ENCODE measurements at places on chromosomes 6 and 20.

GRCh38 chr20:36090223-36090622, 64.3 kb upstream of the EPB41L1 start:
- no peak for DNase-seq

DNA sequence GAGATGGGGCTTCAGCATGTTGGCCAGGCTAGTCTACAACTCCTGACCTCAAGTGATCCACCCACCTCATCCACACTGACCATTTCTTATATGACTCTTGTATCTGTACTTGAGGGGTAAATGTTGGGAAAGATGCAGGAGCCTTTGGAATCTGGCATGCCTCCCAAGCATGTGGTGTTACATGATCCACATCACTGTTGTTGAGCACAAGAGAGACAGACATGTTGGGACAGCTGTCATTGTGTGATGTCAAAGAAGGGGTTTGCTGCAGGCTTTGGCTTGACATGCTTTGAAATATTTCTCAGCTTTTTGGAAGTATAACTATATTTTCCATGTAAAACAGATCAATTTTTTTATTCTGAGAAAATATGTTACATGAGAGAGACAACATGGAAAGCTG, 139.9 kb downstream of the MOXD1 start:
- no peak for DNase-seq

- DNase-seq = peak; percentile 60
These were observed 69.1 kb upstream of the PBOV1 start for GRCh38 chr6:138287144-138287955.

GRCh38 chr6:166603043-166603690, 16.7 kb upstream of the RAMACL start:
- DNase-seq = no peak

GRCh38 chr6:5128351-5128750, 43.2 kb downstream of the PPP1R3G start:
- DNase-seq = no peak

GRCh38 chr6:158669145-158670035, 19.5 kb downstream of the SYTL3 start:
- DNase-seq = no peak

DNA sequence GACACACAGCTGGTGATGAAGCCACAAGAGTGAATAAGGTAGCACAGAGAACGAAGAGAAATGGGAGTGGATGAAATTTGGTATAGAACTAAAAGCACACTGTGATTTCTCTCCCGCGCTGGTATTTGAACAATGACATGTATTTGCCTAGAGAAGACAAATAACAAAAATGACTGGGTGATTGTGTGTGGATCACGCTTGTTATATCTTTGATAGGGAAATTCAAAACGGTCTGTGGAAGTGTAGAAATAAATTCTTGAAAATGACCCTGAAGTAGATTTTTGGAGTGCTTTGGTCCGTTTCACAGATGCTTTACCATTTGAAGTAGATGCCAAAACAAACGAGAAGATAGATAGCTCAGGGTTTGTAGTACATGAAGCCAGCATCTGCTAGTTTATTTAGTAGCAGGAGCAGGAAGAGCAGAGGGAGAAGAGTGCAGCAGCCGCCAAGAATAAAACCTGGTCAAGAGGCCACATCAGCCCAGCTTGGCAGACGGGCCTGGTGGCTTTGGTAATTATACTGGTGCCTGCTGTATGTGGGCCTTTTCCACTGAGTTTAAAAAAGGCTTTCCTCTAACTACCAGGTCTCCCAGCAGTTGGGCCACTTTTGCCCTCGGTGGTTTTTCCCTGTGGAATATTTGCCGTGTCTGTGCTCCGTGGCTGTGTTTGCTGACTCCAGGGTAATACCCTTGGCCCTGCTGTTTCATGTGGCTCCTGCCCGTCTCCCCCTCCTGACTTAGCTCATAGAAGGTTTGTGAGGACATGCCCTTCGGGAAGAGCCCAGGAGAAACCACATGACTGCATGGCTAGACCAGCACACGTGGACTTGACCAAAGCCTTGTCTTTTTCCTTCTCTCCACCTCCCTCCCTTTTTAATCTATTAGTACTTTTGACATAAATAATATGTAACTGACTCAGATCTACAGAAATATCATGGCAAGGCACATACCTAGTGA, 294.0 kb downstream of the SOX4 start:
- DNase-seq = no peak

- no peak for DNase-seq
These were observed 10.4 kb downstream of the PMEPA1 start for GRCh38 chr20:57699395-57699794.

GRCh38 chr6:43274916-43275597, 23.0 kb upstream of the SLC22A7 start:
- peak; percentile 53 for DNase-seq

- no peak for DNase-seq
These were observed 51.2 kb upstream of the UBR2 start for GRCh38 chr6:42512579-42512978.

DNA sequence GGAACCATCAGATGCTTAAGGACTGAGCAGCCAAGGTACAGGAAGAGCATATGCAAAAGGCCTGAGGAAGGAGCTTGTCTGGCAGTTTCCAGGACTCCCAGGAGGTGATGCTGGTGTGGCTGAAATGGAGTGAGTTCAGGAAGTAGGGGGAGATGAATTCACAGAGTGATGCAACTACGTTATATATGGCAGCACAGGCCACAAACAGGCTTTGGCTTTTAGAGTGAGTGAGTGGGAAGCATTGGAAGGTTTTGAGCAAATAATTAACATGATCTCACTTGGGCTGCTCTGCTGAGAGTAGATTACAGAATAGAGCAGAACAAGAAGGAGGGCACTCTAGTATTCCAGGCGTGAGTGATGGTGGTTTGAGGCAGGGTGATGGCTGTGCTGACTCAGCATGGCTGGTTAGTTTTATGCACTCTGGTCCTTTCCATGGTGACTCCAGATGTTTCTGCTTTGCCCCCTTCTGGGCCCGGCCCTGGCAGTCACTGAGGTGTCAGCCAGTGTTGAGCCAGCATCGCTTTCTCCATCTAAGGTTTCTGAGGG, 6.5 kb downstream of the BTN2A2 start:
- DNase-seq = no peak

GRCh38 chr6:136666041-136666440, 115.8 kb upstream of the MAP7 start:
- DNase-seq = no peak

- no peak for DNase-seq
These were observed 5.2 kb upstream of the GOPC start for GRCh38 chr6:117607511-117607910.

- no peak for DNase-seq
These were observed 75.8 kb downstream of the BCKDHB start for GRCh38 chr6:80182308-80182707.

DNA sequence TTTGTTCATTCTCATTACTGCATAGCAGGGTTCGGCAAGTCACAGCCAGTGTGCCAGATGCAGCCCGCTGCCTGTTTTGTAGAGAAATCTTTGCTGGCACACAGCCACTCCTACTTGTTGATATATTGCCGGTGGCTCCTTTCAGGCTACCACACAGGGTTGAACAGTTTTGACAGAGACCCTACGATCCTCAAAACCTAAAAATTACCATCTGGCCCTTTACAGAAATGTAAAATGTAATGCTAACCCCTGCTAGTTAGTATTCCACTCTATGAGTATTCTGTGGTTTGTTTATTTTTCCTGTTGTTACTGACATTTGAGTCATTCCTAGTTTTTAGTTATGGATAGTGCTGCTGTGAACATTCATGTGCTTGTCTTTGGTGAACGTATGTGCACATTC, 11.5 kb downstream of the DHX35 start:
- no peak for DNase-seq

GRCh38 chr20:16806061-16806460, 57.9 kb downstream of the OTOR start:
- no peak for DNase-seq

DNA sequence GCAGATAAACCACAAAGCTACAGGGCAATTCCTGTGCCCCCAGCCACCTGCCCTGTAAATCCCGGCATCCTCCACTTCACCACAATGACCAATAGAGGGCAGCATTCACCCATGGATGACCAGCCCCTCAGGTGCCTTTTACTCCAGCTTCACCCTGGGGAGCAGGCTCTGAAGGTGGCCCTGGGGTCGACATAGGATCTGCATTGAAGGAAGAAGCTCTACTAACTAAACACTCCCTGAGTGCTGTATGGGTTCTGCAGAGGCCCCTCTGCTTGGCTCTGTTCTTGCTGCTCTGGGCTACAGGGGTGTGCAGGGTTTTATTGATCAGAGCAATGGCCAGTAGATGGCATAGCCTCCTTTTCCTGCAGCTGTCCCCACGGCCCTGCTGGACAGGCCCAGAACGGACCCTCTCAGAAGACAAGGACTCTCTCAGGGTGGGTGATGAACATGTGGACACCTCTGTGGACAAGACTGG, 20.3 kb downstream of the CST4 start:
- DNase-seq = peak; percentile 26

DNA sequence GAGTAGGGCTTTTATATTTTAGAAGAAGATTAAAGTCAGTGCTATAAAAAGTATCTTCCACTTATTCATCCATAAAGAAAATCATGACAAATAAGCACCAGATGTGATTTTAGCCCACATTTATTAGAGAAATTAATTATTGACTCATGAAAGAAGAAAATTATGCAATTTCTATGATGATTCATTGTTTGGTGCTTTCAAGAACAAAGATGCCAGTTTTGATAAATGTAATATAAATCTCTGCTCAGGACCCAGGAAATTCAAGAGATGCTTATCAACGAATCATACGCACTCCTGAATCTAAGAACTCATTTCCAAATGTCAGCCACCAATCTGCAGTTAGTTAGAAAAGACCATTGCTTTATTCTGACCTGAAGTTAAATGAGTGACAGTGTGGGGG, 211.4 kb downstream of the ARHGAP18 start:
- DNase-seq = no peak

- DNase-seq = no peak
These were observed 35.8 kb upstream of the PHACTR3 start for GRCh38 chr20:59568509-59569024.

DNA sequence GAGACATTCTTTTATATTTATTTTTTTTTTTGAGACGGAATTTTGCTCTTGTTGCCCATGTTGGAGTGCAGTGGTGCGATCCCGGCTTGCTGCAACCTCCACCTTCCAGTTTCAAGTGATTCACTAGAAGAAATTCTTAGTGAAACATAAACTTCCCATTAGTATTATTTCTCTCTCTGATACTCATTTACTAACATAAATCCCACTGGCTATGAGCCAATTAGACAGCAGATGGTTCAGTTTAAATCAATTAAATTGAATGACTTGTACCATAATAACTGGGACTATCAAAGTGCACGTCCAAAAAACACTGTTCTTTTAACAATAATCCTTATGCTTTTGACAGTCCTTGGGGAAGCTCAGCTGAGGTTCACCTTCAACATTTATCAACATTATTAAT, 111.2 kb upstream of the PTCHD4 start:
- DNase-seq = no peak

- no peak for DNase-seq
These were observed 120.6 kb downstream of the TBX18 start for GRCh38 chr6:84643778-84644177.

DNA sequence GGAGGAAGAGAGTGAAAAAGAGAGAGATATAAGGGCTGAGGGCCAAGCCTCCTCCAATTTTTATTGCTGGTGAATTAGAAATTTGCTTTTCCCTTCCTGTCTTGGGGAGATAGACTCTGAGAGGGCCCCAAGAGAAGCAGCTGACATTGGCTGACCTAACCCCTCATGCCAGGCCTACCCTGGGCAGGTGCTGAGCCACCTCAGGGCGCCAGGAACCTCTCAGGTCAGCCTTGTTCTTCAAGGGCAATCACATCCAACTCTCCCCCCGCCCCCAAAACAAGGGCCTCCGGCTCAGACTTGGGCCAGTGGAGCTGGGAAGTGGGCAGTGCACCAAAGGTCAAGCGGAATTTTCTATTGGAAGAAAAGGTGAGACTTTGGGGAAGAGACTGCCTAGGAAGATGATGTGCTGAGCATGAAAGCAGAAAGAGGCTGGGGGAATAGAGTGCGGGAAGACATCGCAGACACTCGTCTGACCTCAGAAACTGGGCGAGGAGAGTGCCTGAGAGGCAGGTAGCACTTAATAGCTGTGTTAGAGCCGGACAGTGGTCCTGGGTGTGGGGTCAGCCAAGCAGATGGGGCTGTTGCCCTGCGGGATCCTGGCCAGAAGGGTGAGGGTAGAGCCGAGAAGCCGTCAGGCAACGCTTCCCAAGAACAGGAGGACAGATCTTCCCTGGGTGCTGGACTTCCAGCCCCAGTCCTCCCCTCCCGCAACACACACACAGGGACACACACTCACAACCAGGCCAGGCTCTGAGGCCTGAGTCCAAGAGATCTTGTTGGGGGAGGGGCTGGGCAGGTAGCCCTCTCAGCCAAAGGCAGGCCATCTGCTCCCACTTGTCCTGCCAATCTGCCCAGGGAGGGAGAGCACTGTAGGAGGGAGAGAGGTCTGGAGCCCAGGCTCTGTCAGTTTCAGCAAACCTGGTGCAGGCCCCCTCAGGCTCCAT, 3.7 kb upstream of the FASTKD5 start:
- no peak for DNase-seq

GRCh38 chr20:61476956-61477355, 224.9 kb downstream of the CDH4 start:
- DNase-seq = no peak

GRCh38 chr6:146651482-146651863, 52.7 kb downstream of the ADGB start:
- DNase-seq = no peak

DNA sequence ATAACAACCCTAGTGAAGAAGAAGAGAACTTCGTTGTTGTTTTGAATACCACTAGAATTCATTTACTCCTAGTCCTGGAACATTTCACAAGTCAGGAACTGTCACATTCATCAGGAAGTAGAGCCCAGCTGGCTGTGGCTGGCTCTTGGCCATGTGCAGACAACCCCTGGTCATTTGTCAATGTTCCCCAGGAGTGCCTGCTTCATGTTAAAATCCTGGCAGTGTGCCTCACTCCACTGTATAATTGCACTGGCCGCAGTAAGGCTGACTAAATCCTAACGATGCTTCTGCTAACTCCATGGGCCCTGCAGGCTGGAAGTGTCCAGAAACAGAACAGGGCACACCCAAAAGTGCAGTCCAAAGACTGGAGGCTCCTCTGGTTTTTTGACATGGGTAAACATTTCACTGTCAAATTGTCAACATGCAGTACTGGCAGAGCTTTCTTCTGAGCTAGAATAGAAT, 41.5 kb upstream of the ADGRF1 start:
- no peak for DNase-seq

GRCh38 chr20:46423342-46423741, 16.9 kb upstream of the ELMO2 start:
- no peak for DNase-seq

GRCh38 chr6:7142918-7143475, 35.2 kb downstream of the RREB1 start:
- DNase-seq = no peak

GRCh38 chr6:33208091-33208967, at the start of gene RING1:
Gene RING1 (plus strand): TSS chr6:33208500. CDS start chr6:33208823, 323 bp downstream.
- peak; percentile 92 for DNase-seq

GRCh38 chr6:20746805-20747558, 212.7 kb downstream of the CDKAL1 start:
- no peak for DNase-seq
